Stimulated activated CD4-positive, alpha-beta T cell treated with anti-CD3 and anti-CD28 coated beads, Interleukin-4, amount 100 ng/mL, for 24 hours (primary cell): ENCODE measurements at places on chromosomes 11 and 22.
A peak's percentile ranks its signal among the peaks of the same experiment; 100 is the strongest.

- DNase-seq: no peak
These were observed 382.0 kb upstream of the ANO3 start for GRCh38 chr11:25949918-25950317.

- no peak for DNase-seq
These were observed 19.6 kb downstream of the KCNE3 start for GRCh38 chr11:74447720-74448119.

DNA sequence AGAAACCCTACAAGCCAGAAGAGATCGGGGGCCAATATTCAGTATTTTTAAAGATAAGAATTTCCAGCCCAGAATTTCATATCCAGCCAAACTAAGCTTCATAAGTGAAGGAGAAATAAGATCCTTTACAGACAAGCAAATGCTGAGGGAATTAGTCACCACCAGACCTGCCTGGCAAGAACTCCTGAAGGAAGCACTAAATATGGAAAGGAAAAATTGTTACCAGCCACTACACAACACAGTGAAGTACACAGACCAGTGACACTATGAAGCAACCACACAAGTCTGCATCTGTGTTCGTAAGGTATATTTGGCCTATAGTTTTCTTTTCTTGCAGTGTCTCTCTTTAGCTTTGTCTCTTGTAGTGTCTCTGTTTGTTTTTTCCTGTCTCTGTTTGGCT is 29.0 kb downstream of the TMEM225 start:
- DNase-seq: no peak

DNA sequence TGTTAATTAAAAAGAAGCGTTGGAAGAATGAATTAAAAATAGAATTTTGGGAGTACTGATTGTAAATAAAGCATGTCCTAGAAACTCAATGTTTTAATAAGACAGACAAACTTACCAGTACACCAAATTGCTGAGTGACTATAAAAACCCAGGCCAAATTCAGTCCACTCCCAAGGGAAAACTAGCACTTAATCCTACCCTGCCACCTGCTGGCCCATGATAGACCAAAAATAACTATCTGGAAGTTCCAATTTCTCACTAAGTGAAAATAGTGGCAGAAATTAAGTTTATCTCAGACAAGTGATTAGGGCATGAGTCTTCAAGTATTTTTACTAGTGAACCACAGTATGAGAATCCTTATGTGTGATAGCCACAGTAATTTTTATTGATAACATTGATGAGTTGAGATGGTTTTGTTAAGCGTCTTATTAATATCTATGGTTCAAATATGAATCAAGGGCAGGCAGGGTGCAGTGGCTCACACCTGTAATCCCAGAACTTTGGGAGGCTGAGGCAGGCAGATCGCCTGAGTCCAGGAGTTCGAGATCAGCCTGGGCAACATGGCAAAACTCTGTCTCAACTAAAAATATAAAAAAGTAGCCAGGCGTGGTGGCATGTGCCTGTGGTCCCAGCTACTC is 9.8 kb upstream of the DDX10 start:
- peak; percentile 31 for DNase-seq

- no peak for DNase-seq
These were observed 139.9 kb upstream of the NARS2 start for GRCh38 chr11:78714539-78714938.

GRCh38 chr11:95939091-95939490 is 15.2 kb upstream of the MTMR2 start:
- no peak for DNase-seq

- no peak for DNase-seq
These were observed 20.8 kb upstream of the PICALM start for GRCh38 chr11:86089659-86090058.

DNA sequence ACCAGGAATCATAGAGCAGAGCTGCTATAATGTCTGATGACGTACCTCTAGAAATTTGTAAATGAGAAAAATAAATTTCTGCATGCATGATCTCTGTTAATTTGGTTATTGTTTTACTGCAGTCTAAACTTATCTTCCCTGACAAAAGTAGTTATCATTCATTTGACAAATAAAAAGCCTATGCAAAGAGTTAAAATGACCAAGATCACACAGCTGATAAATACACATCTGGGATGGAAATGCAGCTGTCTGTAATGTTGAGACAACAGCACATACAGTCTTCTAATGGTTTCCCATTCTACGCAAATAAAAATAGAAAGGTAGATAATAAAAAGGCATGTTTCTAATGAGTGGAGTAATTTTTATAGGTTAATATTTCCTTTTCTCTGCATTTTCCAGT is 225.1 kb upstream of the LUZP2 start:
- DNase-seq: no peak

DNA sequence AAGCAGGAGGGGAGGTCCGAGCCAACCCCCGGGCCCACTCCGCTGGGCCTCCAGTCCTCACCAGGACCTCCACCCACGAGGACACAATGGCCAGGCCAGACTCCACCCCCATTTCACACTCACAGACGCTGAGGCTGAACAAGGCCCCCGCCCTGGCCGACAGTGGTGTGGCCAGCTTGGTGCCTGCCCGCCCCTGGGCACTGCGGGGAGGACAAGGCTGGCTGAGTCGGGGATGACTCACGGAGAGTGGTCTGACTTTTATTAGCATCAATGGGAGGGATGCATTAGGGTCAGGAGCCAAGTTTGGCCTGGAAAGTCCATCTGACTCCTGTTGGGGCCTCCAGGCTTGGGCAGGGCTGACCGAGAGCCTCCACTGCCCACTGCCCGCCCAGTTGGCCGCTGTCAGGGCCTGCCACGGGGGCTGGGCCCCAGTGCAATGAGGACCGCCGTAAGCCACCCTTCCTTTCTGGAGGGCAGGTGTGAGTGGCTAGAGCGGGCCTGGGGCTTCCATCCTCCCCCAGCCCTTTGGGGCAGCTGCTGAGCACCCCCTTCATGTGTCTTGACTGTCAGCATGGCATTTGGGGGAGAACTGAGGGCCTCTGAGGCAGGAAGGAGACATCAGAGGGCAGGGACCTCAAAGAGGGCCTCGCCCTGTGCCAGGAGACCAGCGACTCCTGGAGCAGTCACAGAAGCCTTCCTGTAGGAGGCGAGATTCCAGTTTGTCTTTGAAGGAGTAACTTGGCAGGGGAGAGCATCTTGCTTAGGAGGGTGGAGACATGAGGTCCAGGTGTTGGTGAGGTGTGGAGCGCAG is 10.6 kb downstream of the TSPAN32 start:
- DNase-seq: no peak

DNA sequence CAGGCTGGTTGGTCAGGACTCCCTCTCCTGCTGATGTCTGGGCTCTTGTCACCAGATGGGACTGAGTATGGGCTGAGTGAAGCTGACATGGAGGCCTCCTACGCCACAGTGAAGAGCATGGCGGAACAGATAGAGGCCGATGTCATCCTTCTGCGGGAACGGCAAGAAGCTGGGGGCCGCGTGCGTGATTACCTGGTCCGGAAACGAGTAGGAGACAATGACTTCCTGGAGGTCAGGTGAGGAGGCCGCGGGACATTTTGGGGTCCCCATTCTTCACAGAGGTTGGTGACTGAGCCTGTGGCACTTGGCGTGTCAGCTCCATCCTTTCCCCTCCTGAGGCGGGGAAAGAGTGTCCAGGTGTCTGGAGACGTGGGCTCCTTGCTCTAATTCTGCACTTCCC is 10.1 kb downstream of the GTPBP1 start:
- no peak for DNase-seq

- DNase-seq: no peak
These were observed 28.2 kb downstream of the DKK3 start for GRCh38 chr11:11980200-11980599.

- DNase-seq: no peak
These were observed 13.0 kb downstream of the DNAJB13 start for GRCh38 chr11:73963861-73964260.

DNA sequence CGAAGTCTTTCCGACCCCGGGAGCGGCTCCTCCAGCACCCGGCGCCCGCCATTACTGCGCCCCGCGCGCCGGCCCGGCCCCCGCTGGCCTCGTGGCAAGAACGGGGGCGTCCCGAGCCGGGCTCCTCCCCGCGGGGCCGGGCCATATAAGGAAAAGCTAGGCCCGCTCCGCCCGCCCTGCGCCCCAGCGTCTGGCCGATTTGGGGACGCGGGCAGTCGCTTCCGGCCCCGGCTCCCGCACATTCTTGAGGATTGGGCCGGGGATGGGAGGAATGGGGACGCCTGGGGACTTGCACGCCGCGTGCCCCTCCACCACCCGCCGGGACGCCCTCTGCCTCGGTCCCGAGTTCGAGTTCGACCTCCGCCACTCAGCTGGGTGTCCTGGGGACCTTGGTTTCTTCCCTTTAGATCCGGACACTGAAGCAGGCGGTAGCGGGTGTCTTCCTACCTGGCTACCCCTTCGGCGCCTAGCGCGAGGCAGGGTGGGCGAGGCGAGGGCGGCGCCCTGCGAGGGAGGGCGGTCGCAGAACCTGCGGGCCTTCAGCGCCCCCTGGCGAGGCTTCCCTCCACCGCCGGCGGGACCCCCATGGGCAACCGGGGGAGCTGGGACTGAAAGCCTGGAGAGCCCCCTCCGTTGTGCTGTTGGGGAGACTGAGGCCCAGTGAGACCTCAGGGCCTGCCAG is 3.8 kb downstream of the SMTN start:
- peak; percentile 89 for DNase-seq

DNA sequence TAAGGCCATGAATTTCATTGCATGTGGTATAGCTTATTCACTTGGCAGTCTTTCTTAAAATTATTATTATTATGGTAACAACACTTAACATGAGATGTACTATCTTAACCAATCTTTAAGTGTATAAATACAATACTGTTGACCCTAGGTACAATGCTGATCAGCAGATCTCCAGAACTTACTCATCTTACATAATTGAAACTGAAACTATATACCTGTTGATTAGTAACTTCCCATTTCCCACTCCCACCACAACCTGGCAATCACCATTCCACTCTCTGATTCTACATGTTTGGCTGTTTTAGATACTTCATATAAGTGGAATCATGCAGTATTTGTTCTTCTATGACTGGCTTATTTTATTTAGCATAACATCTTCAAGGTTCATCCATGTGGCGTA is 150.2 kb upstream of the POU2AF2 start:
- DNase-seq: no peak

GRCh38 chr22:45964372-45964771 is 12.6 kb downstream of the WNT7B start:
- no peak for DNase-seq

GRCh38 chr11:76598426-76598839 is 72.1 kb downstream of the LRRC32 start:
- DNase-seq: no peak

- peak; percentile 90 for DNase-seq
These were observed 6.9 kb downstream of the CDC42EP1 start for GRCh38 chr22:37566903-37567798.

- no peak for DNase-seq
These were observed 13.5 kb upstream of the EP300 start for GRCh38 chr22:41078931-41079330.

DNA sequence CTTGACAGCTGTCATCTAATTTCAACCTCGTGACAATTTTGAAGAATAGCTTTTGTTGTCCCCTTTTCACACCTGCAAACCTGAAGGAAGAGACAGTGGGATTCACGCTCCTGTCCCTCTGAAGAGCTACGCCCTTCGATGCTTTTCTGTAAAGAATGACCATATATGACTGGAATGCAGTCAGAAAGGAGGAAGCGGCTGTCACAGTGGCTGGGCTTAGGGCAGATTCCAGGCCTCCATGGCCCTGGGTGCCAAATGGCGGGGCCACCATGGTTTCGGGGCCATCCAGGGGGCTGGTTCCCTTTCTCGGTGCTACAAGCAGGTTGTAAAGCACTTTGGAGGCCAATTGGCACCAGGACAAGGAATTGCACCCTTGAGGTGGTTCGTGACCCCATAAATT is 22.2 kb upstream of the FGF19 start:
- DNase-seq: no peak

GRCh38 chr11:68798221-68798813 is 43.4 kb downstream of the CPT1A start:
- peak; percentile 52 for DNase-seq

DNA sequence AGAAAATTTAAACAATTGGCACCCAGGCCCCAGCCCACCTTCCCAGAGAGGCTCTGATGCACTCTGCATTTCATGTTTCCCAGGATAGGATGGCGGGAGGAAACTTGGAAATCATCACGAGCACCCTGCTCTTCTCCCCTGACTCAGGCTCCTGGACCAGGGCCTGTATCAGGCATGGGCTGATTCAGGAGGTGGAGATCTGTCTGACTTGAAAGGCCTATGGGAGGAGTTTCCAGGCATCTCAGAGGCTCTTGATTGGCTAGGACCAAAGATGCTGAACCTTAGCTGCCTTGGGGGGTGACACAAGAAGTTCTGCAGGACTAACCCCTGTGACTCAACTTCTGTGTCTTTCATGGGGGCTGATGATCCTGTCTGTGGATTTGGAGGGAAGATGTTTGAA is 106.2 kb downstream of the PKNOX2 start:
- DNase-seq: no peak

- no peak for DNase-seq
These were observed 52.4 kb downstream of the UBASH3B start for GRCh38 chr11:122707901-122708300.

DNA sequence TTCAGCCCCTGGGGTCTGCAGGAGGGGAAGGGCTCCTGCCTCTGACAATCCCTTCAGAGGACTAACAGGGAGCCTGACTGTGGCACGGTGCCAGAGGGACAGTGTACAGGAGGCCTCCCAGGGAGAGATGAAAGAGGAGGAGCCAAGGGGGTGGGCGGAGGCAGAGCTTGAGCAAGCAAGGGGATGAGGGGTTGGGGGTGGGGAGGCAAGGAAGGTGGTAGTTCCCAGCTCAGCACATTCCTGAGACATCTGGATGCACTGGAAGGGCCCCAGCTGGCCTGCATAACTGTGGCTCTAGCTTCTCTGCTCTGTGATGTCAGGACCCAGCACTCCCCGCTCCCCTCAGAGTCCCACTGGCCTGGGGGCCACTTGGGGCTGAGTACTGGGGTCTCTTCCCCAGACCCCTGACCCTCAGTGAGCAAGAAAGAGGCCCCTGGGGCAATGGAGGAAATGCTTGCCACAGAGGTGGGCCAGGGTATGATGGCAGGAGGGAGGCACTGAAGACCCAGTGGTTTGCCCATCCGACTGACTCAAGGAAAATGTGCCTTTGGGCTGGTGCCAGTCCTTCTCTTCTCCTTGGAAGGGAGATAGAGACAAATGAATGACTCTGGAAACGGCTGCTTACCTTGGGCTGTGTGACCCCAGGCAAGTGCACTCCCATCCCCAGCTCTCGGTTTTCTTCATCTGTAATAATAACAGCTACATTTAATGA is 13.3 kb downstream of the CREB3L1 start:
- DNase-seq: no peak
